Fibroblast of lung (primary cell): ENCODE measurements at places on chromosomes 16 and 17. TPM values are rescaled to one million over a fixed set of nuclear protein-coding genes. Genes with fewer than 3 reads are reported as not detected.

DNA sequence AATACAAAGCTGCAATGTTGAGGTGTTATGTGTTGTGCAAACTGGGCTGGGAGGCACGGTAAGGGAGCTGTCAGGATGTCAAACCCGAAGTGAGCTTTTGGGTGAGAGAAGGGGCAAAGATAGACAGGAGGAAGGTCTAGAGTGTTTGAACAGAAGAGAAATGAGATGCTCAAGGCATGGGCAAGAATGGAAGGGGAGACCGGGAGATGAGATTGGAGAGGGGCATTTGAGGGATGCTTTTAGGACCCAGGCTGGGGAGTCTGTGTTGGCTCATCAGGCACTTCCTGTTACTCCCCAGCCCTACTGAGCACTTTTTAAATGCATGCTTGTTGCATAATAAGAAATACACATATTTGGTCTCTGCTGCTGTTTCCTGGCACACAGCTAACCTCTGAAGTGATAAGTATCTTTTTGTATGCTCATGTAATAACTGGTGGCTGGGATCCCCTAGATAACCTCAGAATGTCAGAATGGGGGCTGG, 13.7 kb downstream of the UNC45B start:
- no peak for DNase-seq

The TNRC6C gene
- total RNA-seq: 3.1 and 4.6 TPM in 2 replicates

GRCh38 chr16:24776501-24777220, 47.2 kb downstream of the TNRC6A start:
- peak; percentile 79 for DNase-seq

DNA sequence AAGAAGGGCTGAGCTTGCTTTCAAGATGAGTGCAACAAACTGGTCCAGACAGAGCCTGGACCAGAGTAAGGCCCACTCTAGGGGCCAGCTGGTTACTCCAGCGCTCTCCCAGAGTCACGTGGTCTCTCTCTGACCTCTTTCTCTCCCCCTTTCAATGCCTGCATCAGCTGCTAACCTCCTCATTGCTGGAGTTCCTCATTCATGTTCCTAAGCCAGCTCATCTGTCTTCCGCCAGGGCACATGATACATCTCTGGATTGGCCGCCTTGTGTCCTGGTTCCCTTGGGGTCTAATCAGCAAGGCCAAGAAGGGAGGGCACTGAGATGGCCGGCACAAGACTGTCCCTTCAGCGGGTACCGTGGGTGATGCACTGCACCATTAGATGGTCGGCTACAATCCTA, 26.9 kb upstream of the ZFP90 start:
- no peak for DNase-seq

The NETO2 gene
- total RNA-seq: 3.0 and 10.0 TPM in 2 replicates

The PDILT gene
- total RNA-seq: not detected in 2 replicates

DNA sequence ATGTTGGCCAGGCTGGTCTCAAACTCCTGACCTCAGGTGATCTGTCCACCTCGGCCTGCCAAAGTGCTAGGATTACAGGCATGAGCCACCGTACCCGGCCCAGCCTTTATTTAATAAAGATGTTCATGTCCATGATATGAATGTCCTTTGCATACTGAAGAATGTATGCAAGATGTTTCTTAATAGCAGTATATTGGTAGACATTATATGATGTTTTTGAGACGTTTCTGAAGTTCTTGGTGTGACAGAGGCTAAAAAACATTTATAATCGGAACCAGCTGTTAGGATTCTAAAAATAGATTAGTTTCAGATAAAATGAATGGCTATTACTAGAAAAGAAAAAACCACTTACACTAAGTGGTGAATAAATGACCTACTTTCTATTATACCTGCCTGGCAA, 11.8 kb downstream of the PDZD9 start:
- peak; percentile 21 for DNase-seq

DNA sequence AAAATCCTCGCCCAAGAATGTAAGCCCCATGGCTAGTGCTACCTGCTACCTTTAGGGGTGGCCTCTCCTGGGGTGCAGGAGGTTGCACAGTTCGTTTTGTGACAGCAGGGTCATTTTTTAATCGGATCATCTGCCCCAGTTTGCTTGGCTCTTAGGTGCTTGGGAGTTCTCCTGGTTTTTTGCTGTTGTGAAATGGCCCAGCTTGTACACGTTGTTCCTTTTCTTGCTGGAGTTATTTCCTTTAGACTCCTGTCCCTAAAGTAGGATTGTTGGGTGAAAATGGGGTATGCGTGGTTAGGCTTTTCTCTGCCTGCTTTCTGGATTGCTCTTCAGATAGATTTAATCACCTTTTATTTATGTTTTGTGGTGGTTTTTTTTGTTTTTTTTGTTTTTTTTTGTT, 25.8 kb downstream of the ABCC1 start:
- no peak for DNase-seq

DNA sequence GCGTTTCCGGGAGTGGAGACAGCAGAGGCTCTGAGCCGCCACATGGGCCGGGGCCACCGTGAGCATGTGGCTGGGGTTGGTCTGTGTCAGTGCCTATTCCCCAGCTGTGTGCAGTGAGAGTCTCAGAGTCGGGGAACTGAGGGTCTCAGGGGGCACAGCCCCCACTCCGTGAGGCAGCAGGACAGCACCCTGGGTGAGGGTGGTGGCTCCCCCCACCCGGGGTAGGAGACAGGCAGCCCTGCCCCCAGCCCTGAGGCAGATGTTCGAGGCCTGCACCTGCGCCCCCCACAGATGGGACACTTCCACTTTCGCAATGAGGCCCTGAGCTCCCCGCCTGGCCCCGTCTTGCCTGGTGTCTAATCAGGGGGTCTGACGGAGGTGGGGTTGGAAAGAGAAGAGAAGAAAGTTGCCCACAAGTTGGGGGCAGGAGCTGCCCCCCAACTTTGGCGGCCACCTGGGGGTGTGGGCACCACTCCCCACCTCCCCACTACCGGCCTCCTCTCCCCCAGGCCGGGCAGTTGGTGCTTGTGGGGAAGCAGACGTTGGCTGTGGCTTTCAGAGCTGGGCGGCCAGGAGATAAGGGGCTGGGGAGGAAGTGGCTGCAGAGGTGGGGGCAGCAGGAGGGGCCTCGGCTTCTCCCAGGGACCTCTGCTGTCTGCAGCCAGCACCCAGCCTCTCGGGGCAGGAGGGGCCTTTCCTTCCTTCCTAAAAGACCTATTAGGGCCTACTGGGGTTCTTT, 1.8 kb upstream of the CBFA2T3 start:
- DNase-seq: no peak
